ENCODE measurements at places on chromosomes 16 and 17. TPM values are rescaled to one million over a fixed set of nuclear protein-coding genes. Genes with fewer than 3 reads are reported as not detected.

The PRM1 gene
- polyA plus RNA-seq = not detected

The C1QTNF1 gene
- not detected for polyA plus RNA-seq

The ACTG1 gene
- 1,338 TPM for polyA plus RNA-seq

The KRT34 gene
- not detected for polyA plus RNA-seq

The SOX15 gene
- polyA plus RNA-seq = not detected

The GDPD3 gene
- polyA plus RNA-seq = not detected

The CDH13 gene
- not detected for polyA plus RNA-seq

The ENPP7 gene
- polyA plus RNA-seq = not detected

The PDE6G gene
- 1.2 TPM for polyA plus RNA-seq

The CPHXL2 gene
- polyA plus RNA-seq = not detected

The PLA2G10 gene
- polyA plus RNA-seq = not detected

The DRC3 gene
- polyA plus RNA-seq = 0.24 TPM

The CALB2 gene
- not detected for polyA plus RNA-seq

The SOCS1 gene
- polyA plus RNA-seq = 37.8 TPM

The SPN gene
- 208 TPM for polyA plus RNA-seq

The ITGB4 gene
- polyA plus RNA-seq = 0.91 TPM

The SEPTIN12 gene
- not detected for polyA plus RNA-seq

The TP53TG3B gene
- not detected for polyA plus RNA-seq

The PIK3R5 gene
- 18.5 TPM for polyA plus RNA-seq

The VAMP2 gene
- polyA plus RNA-seq = 106 TPM

The CASKIN1 gene
- polyA plus RNA-seq = not detected

The KRTAP4-6 gene
- 0.24 TPM for polyA plus RNA-seq

The SHISA9 gene
- polyA plus RNA-seq = not detected

The MTSS2 gene
- polyA plus RNA-seq = not detected

The ZG16B gene
- not detected for polyA plus RNA-seq

The SPIRE2 gene
- 0.71 TPM for polyA plus RNA-seq
